ENCODE measurements at places on chromosomes 1 and 21.
A peak's percentile ranks its signal among the peaks of the same experiment; 100 is the strongest.

GRCh38 chr1:165897326-165898303 is 70.2 kb downstream of the UCK2 start:
- DNase-seq: no peak

DNA sequence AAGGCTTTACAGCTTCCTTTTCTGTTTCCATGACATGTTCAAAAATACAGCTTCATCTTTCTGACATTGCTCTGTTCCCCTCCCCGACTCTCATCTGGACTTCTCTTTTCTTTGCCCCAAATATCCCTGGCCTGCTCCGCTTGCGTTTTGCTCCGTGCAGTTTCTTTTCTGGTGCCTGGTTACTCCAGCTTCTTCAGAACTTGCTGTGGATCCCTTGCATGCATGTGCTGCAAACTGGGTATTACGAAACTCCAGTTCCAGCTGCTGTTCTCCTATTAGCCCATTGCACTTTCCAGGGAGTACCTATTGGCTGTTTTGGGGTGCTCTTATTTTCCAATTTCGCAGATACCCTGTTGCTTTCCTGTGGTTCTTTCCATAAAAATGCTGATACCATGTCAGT is 9.9 kb upstream of the NDC1 start:
- DNase-seq: no peak

DNA sequence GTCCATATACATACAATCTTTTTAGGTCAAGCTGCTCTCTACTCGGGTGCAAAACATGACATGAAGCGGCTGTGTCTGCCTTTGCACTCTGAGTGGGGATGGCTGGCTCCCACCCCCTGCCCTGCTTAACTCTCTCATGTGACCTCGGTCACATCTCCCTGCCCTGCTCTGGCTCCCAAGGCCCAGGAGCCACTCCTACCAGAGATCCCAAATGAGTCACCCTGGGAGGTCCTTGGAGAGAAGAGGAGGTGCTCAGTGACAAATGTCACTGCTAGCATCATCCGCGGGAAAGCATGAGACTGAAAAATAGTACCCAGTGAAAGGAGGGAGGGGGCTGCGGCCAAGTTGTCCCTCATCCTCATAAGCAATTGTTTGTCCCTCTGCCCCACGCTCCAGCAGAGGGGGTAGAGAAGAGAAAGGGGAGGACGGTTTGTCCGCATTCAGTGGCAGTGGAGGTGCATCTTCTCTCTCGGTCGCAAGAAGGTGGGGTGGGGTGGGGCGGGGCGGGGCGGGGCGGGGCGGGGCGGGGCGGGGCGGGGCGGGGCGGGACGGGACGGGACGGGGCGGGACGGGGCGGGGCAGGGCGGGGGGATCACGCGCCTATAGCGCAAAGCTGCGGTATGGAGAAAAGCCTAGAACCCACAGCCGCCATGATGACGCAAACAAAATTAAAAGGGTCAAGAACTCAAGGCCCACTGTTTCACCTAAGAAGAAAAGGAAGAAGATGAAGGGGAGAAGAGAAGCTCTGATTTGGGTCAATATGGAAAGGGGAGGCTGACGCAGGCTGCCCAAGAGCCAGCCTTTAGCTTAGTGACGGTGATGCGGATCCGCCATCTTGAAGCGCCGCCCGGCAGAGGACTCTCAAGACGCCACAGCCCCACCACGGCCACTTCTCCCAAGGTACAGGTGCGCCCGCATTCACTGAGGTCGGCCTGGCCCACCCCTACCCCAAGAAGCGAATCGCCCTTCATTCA is 66.2 kb downstream of the CD46 start:
- no peak for DNase-seq

DNA sequence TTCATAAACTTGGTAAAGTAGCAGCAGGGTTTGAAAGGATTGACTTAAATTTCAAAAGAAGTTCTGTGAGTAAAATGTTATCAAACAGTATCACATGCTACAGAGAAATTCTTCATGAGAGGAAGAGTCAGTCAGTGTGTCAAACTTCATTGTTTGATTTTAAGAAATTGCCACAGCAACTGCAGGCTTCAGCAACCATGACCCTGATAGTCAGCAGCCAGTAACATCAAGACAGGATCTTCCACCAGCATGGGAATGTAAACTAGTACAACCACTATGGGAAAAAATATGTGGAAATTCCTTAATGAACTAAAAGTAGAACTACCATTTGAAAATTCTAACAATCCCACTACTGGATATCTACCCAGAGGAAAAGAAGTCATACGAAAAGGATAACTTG is 11.5 kb downstream of the MAEL start:
- DNase-seq: no peak

- no peak for DNase-seq
These were observed 165.3 kb downstream of the GALNT2 start for GRCh38 chr1:230232371-230232771.

GRCh38 chr1:44146536-44147361 is 5.3 kb upstream of the KLF18 start:
- DNase-seq: no peak

GRCh38 chr1:19032701-19033514 is 76.4 kb upstream of the IFFO2 start:
- no peak for DNase-seq

GRCh38 chr1:64378826-64379225 is 91.1 kb upstream of the CACHD1 start:
- DNase-seq: no peak

GRCh38 chr1:177645491-177646190 is 324.2 kb downstream of the SEC16B start:
- DNase-seq: peak; percentile 47

DNA sequence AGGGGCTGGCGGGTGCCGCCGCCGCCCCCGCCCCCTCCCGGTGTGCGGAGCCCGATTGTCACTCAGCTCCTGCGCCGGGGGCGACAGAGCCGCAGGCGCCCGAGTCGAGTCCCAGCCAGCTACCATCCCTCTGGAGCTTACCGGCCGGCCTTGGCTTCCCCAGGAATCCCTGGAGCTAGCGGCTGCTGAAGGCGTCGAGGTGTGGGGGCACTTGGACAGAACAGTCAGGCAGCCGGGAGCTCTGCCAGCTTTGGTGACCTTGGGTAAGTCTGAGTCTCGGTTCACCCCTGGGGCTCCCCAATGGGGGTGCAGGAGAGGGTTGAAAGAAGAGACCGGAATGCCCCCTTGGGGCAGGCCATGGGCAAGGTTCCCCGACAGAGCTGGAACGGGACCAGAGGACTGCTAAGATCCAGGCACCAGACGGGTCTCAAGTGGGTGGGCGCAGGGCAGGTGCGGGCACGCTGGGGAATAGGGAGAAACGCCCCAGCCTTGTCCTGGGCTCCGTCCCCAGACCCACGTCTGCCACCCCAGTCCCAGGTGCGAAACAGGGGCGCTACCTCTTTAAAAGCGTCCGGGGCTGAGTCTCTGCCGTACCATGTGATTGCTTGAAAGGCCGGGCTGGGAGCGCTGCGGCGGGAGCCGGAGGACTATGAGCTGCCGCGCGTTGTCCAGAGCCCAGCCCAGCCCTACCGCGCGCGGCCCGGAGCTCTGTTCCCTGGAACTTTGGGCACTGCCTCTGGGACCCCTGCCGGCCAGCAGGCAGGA is at the start of gene ADORA1:
TSS of gene ADORA1 (plus strand) at position 61 of the 765 bp plus-strand sequence. CDS start 1,116 bp downstream, outside the sequence.
- peak; percentile 76 for DNase-seq

- DNase-seq: no peak
These were observed 5.2 kb downstream of the GPR25 start for GRCh38 chr1:200877839-200878551.

GRCh38 chr21:35559829-35560225 is 500.5 kb downstream of the SETD4 start:
- no peak for DNase-seq

- DNase-seq: no peak
These were observed 299.1 kb downstream of the HHAT start for GRCh38 chr1:210627755-210628154.

GRCh38 chr1:7885513-7886404 is 32.9 kb upstream of the UTS2 start:
- DNase-seq: peak; percentile 32

- no peak for DNase-seq
These were observed 162.9 kb upstream of the C1orf174 start for GRCh38 chr1:4062992-4063391.

DNA sequence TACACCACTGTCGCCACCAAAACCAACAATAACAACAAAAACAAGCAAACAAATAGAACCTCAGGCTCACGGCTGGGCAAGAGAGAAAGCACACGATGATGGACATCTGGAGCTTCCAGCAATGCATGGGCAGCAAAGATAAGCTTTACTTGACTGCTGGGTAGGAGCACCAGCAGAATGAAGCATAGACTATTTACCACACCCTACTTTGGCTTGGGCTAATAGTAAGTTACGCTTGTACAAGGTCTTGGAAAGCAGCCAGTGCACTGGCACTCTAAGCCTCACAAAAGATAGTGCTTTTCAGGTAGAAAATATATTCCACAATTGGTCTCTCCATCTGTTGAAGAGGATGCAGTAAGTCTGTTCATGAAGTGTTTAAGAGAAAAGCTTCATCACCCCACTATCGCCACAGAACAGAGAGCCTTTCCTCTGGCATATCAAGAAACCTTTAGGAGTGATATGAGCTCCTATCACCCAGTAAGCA is 13.6 kb downstream of the ADIPOR1 start:
- no peak for DNase-seq

- DNase-seq: no peak
These were observed 186.2 kb downstream of the RHOU start for GRCh38 chr1:228921481-228921880.

- DNase-seq: peak; percentile 86
These were observed at the start of gene SIM2 for GRCh38 chr21:36698981-36699545. Gene SIM2, plus strand, starts transcription at chr21:36699115. Its CDS starts 632 bp downstream, at chr21:36699747.

DNA sequence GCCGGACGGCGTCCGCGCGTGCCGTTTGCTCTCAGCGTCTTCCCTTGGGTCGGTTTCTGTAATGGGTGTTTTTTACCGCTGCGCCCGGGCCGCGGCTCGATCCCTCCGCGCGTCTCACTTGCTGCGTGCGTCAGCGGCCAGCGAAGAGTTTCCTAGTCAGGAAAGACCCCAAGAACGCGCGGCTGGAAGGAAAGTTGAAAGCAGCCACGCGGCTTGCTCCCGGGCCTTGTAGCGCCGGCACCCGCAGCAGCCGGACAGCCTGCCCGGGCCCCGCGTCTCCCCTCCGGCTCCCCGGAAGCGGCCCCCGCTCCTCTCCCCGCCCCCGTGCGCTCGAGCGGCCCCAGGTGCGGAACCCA is 159.8 kb downstream of the RUNX1 start:
- peak; percentile 76 for DNase-seq

DNA sequence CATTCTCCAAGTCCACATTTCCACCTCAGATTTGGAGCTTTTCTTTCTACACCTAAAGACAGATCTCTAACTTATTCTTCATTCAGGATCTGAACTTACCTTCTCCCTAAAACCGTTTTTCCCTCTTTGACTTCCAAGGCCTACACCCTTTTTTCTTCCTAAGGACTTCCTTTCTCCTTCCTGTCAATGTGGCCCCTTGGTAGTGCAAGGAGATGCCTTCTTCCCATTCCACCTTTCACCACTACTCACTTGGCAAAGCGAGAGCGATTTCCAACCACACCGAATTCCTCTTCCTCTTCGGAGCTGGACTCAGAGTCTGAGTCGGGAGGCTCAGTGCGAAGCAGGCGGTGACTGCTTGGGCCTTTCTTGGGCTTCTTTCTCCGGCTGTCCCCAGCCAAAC is 1.3 kb downstream of the EFCAB14 start:
- DNase-seq: no peak

DNA sequence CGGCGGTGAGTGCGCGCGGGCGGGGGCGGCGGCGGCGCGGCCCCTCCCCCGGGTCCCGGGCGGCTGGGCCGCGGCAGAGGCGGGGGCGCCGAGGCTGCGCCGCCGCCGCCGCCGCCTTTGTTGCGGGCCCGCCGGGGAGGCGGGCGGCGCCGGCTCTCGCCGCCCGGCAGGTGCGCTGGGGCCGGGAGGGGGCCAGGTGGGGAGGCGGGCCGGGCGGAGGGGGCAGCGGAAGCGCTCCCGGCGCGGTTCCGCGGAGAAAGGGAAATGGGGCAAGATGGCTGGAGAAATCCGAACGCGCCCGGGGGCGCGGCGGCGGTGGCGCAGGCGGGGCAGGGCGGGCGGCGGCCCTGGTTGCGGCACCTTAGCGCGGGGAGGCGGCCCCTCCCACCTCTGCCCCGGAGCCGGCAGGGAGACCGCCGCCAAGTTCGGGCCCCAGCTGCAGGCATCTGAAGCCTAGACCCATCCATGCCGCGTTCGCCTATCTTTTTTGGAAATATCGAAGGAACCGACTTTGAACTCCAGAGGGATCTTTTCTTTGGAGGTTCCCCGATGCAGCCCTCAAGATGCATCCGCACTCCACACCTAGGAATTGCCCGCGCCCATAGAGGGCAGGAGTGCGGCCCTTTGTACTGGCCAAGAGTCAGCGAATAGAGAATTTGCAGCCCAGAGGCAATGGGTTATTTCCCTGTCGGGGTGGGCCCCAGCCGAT is 479 bp downstream of the POGK start:
- DNase-seq: peak; percentile 59

DNA sequence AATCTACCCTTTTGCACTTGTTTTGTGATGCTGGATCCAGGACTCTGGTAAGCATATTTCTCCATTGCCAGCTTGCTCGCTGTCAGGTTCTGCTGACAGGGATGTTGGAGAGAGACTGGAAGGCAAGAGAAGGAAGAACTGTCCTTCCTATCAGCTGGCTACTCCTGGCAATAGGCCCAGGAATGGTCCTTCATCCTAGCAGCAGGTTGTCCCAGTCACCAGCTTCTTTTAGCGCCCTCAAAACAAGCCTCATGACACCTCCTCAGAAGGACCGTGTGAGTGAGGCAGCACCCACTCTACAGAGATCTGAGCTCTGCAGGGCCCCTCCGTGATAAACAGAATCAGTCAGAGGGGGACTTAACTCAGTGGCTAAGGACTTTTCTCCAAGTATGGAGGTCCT is 33.1 kb upstream of the SLAMF9 start:
- no peak for DNase-seq

- DNase-seq: no peak
These were observed 3.0 kb upstream of the PADI3 start for GRCh38 chr1:17245816-17246325.

- no peak for DNase-seq
These were observed 187.4 kb downstream of the KCNK2 start for GRCh38 chr1:215269955-215270354.

- DNase-seq: no peak
These were observed 175.4 kb upstream of the GORAB start for GRCh38 chr1:170356585-170356984.

- DNase-seq: no peak
These were observed 96.1 kb downstream of the TRABD2B start for GRCh38 chr1:47901001-47901575.

DNA sequence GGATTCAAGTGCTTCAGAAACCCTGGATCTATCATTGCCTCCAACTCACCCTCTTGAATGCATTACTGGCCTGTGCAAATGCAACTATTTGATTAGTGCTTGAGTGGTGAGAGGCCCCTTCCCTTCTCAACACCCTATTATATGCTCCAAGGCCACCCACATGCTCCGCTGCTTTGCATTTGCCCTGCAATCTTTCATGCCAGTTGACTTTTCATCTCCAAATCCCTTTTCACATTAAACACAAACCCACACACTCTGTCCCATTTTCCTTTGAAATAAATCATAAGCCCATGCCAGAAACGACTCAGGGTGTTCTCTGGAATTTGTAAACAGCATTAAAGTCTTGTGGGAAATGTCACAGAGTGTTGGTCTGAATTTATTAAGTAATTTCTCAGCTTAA is 78.9 kb upstream of the CTTNBP2NL start:
- no peak for DNase-seq

- DNase-seq: no peak
These were observed 25.1 kb upstream of the LRRC47 start for GRCh38 chr1:3821447-3821846.

GRCh38 chr1:15451014-15451722 is 5.4 kb upstream of the CELA2A start:
- no peak for DNase-seq
